CD4-positive, alpha-beta T cell (primary cell): ENCODE measurements at places on chromosomes 2 and 18.

- no peak for DNase-seq
Observed at GRCh38 chr18:1578505-1578904, 673.8 kb downstream of the ADCYAP1 start.

DNA sequence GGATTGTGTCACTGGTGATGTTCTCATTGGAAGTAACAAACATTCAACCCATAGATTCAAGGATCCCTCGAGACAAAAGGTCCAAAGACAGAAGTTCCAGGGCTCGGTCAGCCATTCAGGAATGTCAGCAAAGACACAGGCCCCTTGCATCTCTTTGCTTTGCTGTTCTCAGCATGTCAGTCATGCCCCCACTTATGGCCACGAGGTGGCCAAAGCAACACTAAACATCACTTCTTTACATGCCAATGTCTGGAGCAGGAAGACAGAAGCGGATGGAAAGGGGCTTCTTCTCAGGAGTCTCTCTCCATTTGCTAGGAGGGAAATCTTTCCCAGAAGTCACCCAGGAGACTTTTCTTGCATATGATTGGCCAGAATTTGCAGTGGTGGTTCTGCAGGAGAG, 191.6 kb upstream of the SP5 start:
- DNase-seq, result no peak

GRCh38 chr2:55581874-55582547, 35.4 kb downstream of the PPP4R3B start:
- no peak for DNase-seq

GRCh38 chr2:132562245-132562644, 107.8 kb downstream of the LYPD1 start:
- no peak for DNase-seq

- DNase-seq, result no peak
Observed at GRCh38 chr2:167057446-167057845, 169.2 kb downstream of the XIRP2 start.

GRCh38 chr2:18703555-18703954, 114.2 kb upstream of the NT5C1B start:
- no peak for DNase-seq

DNA sequence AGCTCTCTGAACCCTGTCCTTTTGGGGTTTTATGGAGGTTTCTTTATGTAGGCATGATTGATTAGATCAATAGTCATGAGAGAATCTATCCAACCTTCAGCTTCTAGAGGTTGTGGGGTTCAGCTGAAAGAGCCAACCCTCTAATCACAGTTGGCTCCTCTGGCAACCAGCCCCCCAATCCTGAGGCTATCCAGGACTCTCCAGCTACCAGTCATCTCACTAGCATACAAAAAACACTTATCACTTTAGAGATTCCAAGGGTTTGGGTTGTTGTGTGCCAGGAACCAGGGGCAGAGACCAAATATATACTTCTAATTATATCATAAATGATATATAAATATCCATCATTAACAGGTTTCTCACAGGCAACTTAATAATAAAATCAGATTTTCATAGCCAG, 11.7 kb downstream of the WDPCP start:
- DNase-seq, result no peak

DNA sequence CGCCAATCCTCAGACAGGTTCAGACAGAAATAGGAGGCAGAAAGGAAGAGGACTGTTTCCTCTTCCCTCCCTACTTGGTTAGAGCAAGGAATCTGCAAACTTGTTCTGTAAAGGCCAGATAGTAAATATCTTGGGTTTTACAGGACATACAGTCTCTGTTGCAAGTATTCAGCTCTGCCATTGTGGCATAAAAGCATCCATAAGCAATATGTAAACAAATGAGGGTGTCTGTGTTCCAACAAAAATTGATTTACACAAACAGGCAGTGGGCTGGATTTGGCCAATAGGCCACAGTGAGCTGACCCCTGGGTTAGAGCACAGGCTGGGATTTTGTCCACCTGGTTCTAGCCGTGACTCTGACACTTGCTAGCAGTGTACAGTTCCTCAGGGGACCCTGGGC, 89.4 kb downstream of the NRP2 start:
- no peak for DNase-seq

DNA sequence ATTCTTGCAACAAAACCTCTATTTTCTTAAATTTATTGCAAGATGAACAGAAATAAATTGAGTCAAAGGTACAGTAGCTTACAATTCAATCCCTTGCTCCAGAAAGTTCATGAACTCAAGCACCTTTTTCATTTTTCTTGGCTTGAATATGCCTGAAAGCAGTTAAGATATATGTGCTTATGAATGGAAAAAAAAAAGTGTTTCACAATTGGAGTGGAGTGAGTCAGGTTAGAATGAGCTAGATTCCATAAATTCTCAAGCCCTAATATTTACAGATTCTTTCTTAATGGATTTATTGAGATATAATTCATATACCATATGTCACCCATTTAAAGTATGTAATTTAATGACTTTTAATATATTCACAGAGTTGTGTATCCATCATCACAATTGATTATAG, 39.6 kb upstream of the NEMP2 start:
- DNase-seq, result no peak

GRCh38 chr2:109531896-109532727, 81.7 kb downstream of the SEPTIN10 start:
- DNase-seq, result no peak
